ENCODE measurements at places on chromosomes 5 and 9.

- no peak for DNase-seq
Measured at GRCh38 chr5:36403632-36404311, 102.1 kb upstream of the RANBP3L start.

GRCh38 chr9:18606281-18606680 lies 132.3 kb downstream of the ADAMTSL1 start:
- no peak for DNase-seq

- no peak for DNase-seq
Measured at GRCh38 chr9:113882636-113883164, 6.6 kb downstream of the ZNF618 start.

DNA sequence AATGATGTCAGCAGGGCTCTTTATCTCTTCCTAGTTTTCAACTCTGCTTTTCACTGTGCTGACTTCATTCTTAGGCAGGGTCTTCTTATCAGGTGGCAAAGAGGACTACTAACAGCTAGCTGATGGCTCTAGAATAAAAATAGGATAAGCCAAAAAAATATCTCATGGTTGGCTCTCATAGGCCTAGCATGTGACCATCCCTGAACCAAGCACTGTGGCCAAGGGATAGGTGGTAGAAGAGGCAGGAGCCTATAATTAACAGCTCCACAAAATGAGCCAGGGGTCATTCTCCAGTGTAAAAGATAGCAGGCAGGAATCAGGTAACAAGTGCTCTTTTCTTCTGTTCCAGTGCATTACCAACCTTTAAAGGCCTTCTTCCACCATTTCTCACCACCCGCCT lies 21.1 kb downstream of the ANKDD1B start:
- DNase-seq = no peak

- no peak for DNase-seq
Measured at GRCh38 chr5:172943283-172943841, 15.9 kb upstream of the RPL26L1 start.

DNA sequence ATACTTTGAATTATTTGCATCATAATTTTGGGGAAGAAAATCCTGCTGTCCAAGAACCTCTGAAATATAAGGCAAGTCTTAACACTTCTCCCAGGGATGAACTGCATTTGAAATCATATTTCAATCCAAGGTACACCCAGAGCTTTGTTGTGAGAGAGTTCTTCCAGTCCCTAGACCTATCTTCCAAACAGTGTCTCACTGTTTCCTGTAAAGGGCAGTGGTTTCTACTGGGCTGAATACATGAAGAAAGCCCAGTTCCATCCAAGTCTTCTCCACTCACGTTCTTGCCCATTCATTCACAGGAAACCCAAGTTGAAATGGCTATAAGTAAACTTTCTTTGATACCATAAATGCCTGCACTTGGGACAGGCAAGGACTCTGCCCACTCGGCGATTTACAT lies 108.3 kb upstream of the LHFPL2 start:
- DNase-seq = no peak

Measured in stimulated activated CD4-positive, alpha-beta T cell treated with anti-CD3 and anti-CD28 coated beads, Interleukin-1b, Interleukin-23, amount 100 ng/mL, for 1 hour (primary cell).